ENCODE measurements at places on chromosomes 7 and 10. TPM values are rescaled to one million over a fixed set of nuclear protein-coding genes. Genes with fewer than 3 reads are reported as not detected.

The HTR5A gene
- not detected for total RNA-seq

DNA sequence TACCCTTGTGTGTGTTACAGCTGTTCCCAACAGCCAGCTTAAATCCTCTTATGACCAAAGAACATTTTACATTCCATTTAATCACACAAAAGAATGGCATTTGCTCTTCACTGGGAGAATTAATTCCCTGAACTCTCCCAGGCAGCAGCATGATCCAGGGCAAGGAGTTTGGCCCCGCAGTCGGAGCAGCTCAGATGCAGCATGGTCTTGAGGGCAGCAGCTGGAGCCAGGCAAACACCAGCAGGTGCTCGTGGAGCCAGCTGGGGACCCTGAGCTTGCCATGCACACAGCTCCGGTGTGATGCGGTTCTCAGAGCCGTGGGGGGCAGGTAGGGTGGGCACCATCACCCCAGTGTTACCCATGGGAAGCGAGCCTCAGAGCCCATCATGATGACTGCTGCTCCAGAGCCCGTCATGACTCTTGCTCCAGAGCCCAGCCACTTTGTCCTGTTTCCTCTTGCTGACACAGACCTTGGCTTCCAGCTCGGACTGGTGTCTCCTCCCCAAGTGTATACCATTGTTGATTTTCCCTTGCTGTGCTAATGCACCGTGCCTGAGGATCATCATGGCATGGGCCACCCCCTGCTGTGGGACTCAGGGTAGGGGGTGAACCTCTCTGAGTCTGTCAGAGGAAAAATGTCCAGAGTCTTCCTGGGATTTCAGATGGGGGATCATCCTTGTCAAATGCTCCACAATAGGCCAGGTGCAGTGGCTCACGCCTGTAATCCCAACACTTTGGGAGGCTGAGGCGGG lies 75.8 kb downstream of the ZRANB1 start:
- H3K4me3 ChIP-seq, result no peak overlapping the region
- H3K27me3 ChIP-seq, result no peaks in the 10 kb centered on the region

DNA sequence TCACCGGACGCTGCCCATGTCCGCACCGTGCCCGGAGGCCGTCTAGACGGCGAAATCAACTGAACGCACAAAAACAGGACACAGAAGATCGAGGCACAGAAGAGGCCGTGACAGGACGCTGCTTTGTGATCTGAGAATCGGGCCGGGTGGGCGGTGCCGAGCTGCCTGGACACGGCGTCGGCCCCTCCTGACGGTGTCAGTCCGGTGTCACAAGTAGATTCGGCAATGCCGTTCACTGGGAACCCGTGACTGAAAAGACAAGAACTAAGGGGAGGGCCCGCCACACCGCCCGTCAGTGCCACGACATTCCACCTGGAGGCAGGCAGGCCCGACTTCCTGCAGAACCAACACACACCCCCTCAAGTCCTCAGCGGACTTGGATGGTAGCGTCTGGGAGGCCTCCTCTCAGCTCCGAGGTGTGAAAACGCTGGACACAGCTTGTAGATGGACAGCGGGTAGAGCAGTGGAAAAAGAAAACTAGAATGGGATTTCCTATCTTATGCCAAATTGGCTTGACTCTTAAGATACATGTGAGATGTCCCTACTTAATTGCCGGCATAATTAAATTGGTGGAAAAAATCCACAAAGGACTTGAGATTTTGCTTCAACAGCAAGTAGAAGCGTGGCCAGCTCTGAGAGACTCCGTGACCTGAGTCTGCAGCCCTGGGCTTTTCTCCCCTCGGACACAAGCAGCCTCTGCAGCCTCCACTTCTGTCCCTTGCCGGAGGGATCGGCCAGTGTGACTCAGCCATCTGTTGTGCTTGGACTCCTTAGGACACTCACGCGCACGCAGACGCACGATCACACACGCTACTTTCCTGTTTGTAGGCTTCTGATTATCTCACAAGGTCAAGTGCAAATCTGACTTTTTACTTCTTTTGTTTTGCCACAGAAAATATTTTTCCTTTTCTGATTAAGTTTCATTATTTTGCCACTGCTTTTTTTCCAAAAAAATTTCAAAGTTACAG lies 269.0 kb downstream of the DIP2C start:
- no peak overlapping the region for H3K4me3 ChIP-seq
- H3K36me3 ChIP-seq, result no peaks in the 10 kb centered on the region
- H3K27me3 ChIP-seq, result no peaks in the 10 kb centered on the region
- H3K4me1 ChIP-seq, result peaks cover 9% of the 10 kb centered on the region
- no peak overlapping the region for H3K27ac ChIP-seq

DNA sequence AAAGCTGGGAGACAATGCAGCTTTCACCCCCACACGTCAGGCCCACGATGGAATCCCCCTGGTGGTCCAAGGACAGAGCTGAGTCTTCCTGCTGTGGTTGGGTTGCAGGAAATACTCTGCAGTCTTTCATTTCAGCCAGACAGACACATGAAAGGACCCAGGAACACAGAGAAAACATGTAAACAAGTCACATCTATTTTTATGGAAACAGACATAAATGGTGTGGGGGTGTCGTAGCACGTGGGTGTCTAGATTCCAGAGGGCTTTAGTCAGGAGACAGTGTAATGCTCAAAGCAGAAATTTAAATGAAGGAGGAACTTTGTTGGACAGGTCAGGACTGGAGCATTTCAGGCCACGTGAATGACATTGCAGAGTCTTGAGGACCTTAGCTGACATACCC lies 444.6 kb downstream of the SUGCT start:
- H3K36me3 ChIP-seq, result no peaks in the 10 kb centered on the region
- peaks cover 4% of the 10 kb centered on the region for H3K4me1 ChIP-seq
- no peaks in the 10 kb centered on the region for H3K27me3 ChIP-seq
- no peak overlapping the region for H3K27ac ChIP-seq
- no peak overlapping the region for H3K4me3 ChIP-seq

The ANKRD1 gene
- 0.09 TPM for total RNA-seq

All from neural progenitor cell (in vitro differentiated cells).